ENCODE measurements at places on chromosomes 3 and 15. TPM values are rescaled to one million over a fixed set of nuclear protein-coding genes. Genes with fewer than 3 reads are reported as not detected.

- DNase-seq: no peak
Measured at GRCh38 chr3:15241341-15241740, 35.3 kb downstream of the CAPN7 start.

- DNase-seq: no peak
Measured at GRCh38 chr3:56522374-56522773, 34.6 kb upstream of the CCDC66 start.

DNA sequence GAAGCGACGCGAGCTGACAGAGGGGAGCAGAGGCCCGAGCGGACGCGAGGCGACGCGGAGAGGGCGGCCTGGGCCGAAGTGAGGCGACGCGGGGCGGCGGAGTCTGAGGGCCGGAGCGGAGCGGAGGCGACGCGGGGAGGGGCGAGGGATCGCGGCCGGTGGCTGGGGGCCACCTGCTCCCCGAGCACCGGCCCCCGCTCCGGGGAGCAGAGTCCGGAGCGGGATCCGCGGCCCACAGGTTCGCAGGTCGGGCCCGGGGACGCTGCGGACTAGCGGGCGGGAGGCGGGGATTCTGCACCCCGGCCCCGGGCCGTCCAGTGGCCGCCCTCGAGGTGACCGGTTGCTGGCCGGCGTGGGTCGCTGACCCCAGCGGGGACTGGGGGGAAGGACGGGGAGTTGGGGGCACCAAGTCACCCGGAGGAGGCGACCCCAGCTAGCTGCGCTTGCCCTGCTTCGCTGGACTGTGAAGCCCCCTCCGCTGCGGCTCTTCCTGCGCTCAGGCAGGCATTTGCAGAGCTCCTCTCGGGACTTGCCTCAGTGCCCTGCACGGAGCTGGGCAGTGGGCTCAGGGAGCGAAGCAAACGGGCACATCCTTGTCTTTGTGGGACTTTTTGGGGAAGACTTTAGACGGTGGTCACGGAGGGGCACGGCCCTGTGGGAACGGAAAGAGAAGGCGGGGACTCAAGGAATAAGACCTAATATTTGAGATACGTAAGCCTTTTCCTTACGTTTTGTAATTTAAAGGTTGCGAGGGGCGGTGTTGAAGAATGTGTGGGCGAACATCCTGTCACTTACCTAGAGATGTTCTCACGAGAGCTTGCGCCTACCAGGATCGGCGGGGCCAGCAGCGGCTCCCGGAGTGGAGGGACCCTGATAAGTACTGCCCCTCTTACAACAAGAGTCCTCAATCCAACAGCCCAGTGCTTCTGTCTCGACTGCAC is 566 bp downstream of the HMCES start:
- DNase-seq: peak; percentile 47

GRCh38 chr3:43187836-43188479 is 82.1 kb upstream of the POMGNT2 start:
- DNase-seq: no peak

DNA sequence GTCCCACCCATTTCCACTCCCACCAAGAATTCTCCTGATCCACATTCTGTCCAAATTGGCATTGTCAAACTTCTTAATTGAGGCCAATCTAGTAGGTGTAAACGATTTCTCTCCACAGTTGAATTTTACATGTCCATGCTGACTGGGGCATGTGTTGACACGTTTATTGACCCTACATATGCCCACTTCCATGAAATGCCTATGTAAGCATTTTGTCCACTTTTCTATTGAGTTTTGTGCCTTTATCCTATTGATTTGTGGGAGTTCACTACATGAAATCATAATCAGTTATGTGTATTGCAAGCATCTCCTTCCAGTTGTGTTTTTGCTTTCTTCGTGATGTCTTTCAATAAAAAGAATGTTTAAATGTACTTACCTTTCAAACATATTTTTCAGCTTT is 141.7 kb upstream of the NSMCE3 start:
- DNase-seq: no peak

Gene ANP32A
- 61.9 TPM for total RNA-seq

- no peak for DNase-seq
Measured at GRCh38 chr15:65827065-65827464, 35.0 kb upstream of the DENND4A start.

Gene CTXND1
- total RNA-seq: 0.14 TPM
